NCI-H1417 treated with DMSO at 0.1 percent for 48 hours (cell line): ENCODE measurements at places on chromosomes 1 and 21.

- no peak for DNase-seq
These were observed 42.9 kb downstream of the SH3GLB1 start for GRCh38 chr1:86747304-86747703.

DNA sequence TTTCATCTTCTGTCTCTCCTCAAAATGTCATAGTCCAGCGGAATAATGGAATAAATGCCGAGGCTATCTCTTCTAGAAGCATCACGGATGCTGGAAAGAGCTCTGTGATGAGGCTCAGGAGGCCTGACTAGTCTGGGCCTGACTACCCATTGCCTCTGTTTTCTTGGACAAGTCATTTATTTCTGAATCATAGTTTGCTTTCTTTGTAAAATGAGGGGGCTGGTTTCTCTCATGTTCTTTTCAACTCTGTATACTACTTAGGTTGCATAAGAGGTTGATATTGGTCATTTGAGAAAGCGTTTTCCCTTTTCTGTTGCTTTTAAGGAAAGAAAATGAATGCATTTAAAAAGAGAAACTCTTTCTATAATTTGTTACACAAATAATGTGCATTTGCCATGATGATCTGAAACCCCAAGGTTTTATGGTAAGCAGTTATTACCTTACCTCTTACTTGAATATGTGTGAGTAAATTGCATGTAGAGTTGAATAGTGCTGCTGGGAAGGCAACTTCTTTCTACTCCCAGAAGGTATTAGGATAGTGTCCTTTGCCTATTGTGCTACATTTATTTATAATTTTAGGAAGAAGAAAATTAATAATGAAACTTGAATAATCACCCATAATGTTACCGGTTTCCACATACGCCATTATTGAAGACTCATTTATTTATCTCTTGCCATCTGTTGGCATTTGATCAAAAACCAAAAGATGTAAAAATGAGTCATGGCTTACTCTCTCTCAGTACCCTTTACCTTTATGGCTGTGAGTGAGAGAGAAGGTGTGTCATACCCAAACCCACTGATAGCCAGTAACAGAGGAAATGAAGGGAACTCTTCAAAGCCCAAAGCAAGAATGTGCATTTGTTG is 179.1 kb downstream of the FASLG start:
- DNase-seq = no peak

GRCh38 chr1:151491641-151492040 is 19.5 kb upstream of the CGN start:
- DNase-seq = no peak

GRCh38 chr1:197619008-197619640 is 156.2 kb downstream of the DENND1B start:
- no peak for DNase-seq

GRCh38 chr1:38528623-38529022 is 330.9 kb downstream of the RRAGC start:
- DNase-seq = no peak

DNA sequence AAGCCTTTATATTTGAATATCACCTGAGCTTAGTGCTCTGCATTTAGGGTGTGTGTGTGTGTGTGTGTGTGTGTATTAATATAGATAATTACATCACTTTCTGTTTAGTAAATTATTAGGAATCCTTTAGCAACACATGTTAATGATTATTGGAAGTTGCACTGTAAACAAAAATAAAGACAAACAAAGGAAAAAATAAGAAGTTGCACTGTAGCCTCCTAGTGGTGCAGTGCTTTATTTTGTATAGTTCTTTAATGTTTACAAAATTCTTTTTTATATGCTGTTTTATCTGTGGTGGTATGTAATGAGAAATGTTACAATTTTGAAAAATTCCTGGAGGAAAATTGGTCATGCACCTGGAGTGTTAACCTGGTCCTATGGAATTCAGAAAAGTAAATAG is 69.2 kb downstream of the UBE4B start:
- no peak for DNase-seq

DNA sequence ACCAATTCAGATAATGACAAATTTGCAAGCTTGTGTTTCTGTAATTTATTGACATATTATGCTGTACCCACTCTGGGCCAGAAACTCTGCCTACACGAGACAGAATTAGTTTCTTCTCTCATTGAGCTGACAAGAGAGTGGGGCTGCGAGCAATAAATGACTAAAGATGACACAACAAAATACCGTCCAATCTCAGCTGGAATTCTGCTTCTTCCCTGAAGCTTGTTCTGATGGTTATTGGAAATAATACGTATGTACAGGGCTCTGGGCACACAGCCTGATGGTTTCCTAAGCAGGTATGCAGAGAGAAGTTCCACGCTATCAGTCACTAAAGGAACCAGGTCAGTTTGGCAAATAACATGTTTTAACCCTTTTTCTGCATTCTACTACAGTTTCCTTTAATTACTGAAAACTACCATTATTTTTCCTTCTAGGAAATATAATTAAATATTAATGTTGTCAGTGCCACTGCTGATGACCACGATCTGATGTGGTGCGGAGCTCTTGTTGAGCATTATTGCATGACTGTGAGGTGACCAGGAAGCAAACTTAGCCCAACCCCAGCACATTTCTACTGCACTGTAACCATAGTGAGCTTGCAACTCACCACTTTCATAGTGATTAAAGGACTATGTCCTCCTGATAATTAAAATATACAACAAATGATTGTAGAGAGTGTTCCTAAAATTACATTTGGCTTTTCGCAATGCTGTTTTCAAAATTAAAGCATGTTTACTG is 221.4 kb upstream of the L1TD1 start:
- DNase-seq = no peak

DNA sequence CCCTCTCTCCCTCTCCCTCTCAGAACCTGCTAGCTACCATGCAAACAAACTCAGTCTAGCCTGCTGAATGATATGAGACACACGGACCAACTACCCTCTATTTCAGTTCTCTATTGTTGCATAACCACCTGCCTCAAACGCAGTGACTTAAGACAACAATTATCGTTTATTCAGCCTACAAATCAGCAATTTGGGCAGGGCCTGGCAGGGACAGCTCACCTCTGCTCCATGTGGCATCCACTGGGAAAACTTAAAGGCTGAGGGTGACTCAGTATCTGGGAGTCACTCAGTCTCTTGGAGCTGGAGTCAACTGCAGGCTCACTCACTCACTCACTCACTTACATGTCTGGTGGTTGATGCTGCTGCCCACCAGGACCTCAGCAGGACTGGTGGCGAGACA is 121.3 kb downstream of the SEC16B start:
- DNase-seq = no peak

DNA sequence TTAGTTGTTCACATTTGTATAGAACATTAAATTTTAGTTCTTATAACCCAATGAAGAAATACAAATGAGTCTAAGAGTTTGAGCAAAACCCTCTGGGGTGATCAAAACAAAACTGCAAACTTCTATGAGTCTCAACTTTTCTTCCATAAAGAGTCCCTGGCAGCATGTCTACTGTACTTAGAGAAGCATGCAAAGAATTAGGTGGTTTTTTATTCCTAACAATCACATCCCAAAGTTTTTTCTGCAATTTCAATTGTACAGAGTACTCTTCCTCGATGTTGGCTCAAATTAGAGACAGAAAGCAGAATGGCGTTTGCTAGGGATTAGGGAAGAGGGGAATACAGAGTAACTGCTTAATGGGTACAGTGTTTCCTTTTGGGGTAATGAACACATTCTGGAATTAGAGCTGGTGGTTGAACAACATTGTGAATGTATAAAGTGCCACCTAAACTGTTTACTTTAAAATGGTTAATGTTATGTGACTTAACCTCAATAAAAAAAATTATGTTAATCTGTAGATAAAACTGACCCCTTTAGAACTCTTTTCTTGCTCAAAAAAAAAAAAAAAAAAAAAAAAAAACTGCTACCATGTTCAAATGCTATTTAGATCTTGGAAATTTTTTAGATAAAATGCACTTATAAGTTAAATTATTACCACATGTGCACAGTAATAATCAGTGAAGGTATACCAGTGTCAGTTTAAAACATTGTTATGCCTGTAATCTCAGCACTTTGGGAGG is 4.8 kb downstream of the RC3H1 start:
- DNase-seq = no peak

- DNase-seq = no peak
These were observed 49.0 kb downstream of the TOMM20 start for GRCh38 chr1:235079443-235080296.

DNA sequence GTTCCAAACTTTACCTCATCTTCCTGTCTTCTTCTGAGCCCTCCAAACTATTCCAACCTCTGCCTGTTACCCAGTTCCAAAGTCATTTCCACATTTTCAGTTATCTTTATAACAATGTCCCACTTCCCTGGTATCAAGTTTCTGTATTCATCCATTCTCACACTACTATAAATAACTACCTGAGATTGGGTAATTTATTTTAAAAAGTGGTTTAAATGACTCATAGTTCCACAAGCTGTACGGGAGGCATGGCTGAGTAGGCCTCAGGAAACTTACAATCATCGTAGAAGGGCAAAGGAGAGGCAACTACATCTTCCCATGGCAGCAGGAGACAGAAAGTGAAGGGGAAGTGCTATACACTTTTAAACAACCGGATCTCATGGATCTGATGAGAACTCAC is 428.5 kb upstream of the RGS18 start:
- DNase-seq = no peak

GRCh38 chr21:31041295-31042079 is 3.2 kb upstream of the KRTAP19-8 start:
- DNase-seq = no peak

- DNase-seq = no peak
These were observed 5.9 kb downstream of the PHLDA3 start for GRCh38 chr1:201463071-201463552.

- no peak for DNase-seq
These were observed 31.9 kb downstream of the MATN1 start for GRCh38 chr1:30691480-30691879.

DNA sequence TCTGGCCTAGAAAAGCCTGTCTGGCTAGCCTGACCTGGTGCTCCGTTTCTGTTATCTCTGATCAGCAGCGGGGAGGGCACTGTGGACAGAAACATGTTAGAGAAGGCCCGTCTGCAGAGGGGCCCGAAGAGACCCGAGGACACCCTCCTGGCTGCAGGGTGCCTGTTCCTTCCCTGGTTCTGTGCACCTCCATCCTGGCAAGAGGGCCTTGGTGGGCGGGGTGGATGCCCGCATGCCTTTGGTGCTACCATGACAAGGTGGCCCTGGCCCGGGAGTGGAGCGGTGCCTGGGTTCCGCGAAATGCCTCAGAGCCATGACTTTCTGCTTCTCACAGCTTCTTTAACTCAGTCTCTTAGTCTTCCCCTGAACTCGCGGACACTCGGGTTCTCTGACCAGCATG is 233.6 kb downstream of the CAMTA1 start:
- DNase-seq = no peak
